Temporal lobe (tissue), 4 donors: ENCODE measurements at places on chromosomes 6 and 20. TPM values are rescaled to one million over a fixed set of nuclear protein-coding genes. Genes with fewer than 3 reads are reported as not detected.

The TCP11 gene
- 0.25 TPM for total RNA-seq

The L3MBTL3 gene
- total RNA-seq, result 34.9 TPM

The PSORS1C2 gene
- total RNA-seq, result not detected

The ARFGAP1 gene
- total RNA-seq, result 28.5 TPM

The MROH8 gene
- total RNA-seq, result 3.2 TPM

The BIRC7 gene
- not detected for total RNA-seq

The CST4 gene
- total RNA-seq, result not detected

The TSPYL4 gene
- total RNA-seq, result 73.0 TPM

The CASS4 gene
- total RNA-seq, result 0.49 TPM

The NAPB gene
- total RNA-seq, result 63.7 TPM

The LIN28B gene
- total RNA-seq, result 0.25 TPM

The DYNLT2 gene
- total RNA-seq, result 3.2 TPM

The SLC17A2 gene
- total RNA-seq, result not detected

The TSHZ2 gene
- total RNA-seq, result 2.0 TPM

The ANKEF1 gene
- 2.5 TPM for total RNA-seq

The CST5 gene
- not detected for total RNA-seq

The DLGAP4 gene
- total RNA-seq, result 32.0 TPM

The MOXD1 gene
- total RNA-seq, result 30.5 TPM

The TNF gene
- total RNA-seq, result not detected
